D341Med (cell line): ENCODE measurements at places on chromosomes 13 and 19.
A peak's percentile ranks its signal among the peaks of the same experiment; 100 is the strongest.

- DNase-seq: no peak
Observed at GRCh38 chr13:97570442-97570841, 136.5 kb downstream of the RAP2A start.

- no peak for DNase-seq
Observed at GRCh38 chr13:100508996-100509395, 79.6 kb downstream of the GGACT start.

- DNase-seq: no peak
Observed at GRCh38 chr13:77544758-77545338, 9.3 kb downstream of the SCEL start.

- peak; percentile 60 for DNase-seq
Observed at GRCh38 chr19:17718550-17718946, 732 bp upstream of the MAP1S start.

- no peak for DNase-seq
Observed at GRCh38 chr13:84096216-84096615, 213.9 kb upstream of the SLITRK1 start.

DNA sequence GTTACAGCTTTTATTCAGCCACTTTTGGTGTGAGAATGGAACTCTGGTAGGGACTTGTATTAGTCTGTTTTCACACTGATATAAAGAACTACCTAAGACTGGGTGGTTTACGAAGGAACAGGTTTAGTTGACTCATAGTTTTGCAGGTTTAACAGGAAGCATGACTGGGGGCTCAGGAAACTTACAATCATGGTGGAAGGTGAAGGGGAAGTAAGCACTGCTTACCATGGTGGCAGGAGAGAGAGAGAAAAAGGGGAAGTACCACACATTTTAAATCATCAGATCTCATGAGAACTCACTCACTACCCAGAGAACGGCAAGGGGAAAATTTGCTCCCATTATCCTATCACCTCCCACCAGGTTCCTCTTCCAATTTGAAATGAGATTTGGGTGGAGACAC, 942.2 kb downstream of the PCDH17 start:
- no peak for DNase-seq

GRCh38 chr19:2600914-2601870, 101.3 kb downstream of the GNG7 start:
- DNase-seq: no peak

- no peak for DNase-seq
Observed at GRCh38 chr13:99717959-99718674, 216.8 kb downstream of the TM9SF2 start.

GRCh38 chr13:34076943-34077703, 259.2 kb downstream of the RFC3 start:
- peak; percentile 24 for DNase-seq

- no peak for DNase-seq
Observed at GRCh38 chr19:3608079-3608641, 1.5 kb upstream of the TBXA2R start.

- DNase-seq: peak; percentile 57
Observed at GRCh38 chr19:14366529-14366928, 14.7 kb upstream of the ADGRE5 start.

DNA sequence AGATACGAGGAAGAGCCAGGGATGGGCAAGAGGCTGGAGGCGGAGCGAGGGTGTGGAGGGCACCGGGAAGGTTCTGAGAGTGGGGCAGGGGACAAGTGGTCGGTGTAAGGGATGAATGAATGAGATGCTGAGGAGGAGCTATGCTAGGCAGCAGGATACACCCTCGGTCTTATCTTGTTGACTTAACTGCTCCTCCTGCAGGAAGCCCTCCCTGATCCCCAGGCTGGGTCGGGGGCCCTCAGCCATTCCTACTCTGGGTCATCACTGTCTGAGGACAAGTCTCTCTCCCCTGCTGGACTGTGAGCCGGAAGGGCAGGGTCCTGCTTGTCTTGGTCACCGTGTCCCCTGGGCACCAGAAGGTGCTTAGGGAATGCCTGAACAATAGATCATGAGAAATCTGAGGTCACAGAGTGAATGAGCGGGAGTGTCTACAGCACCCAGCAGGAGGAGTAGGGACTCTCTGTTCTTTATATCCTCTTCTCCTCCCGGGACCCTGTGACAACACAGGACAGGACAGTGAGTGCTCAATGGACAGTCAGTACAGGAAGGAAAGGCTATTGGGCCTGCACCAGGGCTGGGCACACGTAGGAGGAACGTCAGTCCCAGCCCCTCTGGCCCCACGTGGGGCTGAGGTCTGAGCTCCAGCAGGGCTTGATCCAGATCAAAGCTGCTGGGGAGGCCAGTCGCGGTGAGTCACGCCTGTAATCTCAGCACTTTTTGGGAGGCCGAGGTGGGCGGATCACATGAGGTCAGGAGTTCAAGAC, 6.5 kb downstream of the NKPD1 start:
- DNase-seq: no peak

DNA sequence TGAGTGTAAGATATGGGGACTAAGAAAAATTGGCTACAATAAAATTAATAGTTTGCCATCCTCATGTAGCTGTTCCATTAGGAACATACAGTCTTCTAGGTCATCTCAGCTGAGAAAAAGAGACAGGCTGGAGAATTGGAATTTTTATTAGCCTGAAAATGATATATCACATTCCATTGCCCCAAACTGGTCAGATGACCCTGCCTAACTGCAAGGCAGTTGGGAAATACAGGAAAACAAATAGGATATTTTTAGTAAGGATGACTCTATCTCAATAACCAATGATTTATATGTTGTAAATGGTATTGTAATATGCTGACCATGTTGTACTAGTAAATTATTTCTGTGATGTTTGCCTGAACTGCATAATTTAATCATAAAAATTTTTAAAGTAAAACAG, 673.8 kb downstream of the PCDH9 start:
- DNase-seq: no peak

- no peak for DNase-seq
Observed at GRCh38 chr13:47632311-47632710, 368.8 kb downstream of the SUCLA2 start.

- no peak for DNase-seq
Observed at GRCh38 chr13:113729187-113730019, 29.6 kb upstream of the TMEM255B start.

DNA sequence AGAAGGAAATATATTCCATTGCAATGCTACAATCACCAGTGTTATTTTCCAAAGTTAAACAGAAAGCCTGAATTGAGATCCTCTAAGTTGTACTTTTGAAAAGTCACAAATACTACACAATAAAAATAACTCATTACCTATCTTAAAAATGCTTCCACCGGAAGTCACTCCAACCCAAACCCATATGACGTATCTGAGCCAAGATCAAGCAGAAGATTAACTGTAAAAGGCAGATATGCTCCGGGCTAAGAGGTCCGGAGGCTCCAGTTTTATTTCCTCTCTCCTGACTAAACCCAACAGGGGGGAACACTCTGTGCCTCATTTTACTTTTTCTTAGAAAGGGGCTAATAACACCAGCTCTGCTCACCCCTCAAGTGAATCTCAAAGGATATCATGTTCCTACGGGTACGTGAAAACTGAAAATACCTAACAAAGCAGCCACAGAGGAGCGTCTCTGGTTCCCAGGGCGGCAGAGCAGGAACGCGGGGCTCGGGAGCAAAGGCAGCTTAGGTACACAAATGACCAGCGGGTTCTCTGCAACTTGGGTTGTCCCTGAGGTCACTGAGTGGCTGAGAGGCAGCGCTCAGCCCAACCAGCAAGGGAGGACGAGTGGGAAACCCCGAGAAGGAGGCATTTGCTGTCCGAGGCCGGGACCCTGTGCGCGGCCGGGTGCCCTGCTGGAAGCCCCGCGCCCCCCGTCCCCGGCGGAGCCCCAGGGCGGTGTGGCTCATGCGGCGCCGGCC, 750 bp downstream of the RAB20 start:
- peak; percentile 48 for DNase-seq

- no peak for DNase-seq
Observed at GRCh38 chr19:5083547-5083965, 114.6 kb downstream of the KDM4B start.

DNA sequence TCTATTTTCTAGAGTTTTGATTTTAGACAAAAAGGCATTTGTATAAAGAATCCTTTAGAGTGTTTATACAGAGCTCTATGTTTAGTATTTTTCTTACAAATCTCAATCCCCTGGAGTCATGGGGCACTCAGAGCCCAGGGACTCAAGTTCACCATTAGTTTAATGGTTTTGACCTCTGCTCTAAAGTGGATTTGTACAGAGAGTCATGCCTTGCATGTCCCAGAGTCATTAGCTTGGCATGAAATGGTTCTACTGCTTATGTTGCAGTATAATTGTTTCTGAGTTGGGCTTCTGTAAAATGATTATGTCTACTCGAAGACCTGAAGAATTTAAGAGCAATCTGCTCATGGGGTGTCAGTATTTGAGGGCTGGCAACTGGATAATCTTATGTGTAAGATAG, 406.2 kb downstream of the DLEU7 start:
- DNase-seq: no peak

- no peak for DNase-seq
Observed at GRCh38 chr19:39544911-39545310, 5.0 kb upstream of the EID2 start.

DNA sequence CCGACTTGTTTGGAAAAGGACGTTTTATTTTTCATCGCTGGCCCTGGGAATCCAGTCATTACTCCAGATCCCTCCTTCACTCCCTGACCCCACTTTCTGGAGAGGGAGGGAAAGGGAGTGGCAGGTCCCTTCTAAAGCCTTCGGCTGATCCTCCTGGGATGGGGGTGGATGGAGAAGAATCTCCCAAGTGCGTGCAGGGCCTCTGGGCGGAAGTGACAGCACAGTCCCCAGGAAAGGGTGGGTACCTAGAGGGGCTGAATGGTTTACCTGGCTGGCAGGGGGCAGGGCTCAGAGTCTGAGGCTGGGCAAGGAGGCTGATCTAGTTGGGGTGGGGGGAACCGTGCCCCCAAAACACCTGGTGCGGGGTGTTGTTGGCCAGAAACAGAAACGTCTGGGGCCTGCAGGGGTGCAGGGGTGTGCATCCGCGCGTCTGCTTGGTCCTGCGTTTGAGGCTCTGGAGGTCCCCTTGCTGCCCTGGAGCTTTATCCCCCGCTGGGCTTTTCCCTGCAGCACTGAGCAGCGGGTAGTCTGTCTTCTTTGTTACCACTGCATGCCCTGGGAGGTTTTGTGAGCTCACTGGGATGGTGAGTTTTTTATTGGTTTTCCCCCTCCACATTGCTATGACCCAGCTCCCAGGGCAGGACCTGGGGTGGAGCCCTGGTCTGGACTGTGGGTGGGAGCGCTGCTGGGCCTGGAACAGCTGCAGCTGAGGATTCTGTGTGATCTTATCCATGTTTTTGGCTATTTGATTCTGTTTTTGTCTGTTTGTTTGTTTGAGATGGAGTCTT, 3.0 kb upstream of the ZNF628 start:
- DNase-seq: no peak

- no peak for DNase-seq
Observed at GRCh38 chr13:75902166-75903104, 266.3 kb downstream of the LMO7 start.

GRCh38 chr19:15248106-15248505, 15.9 kb upstream of the EPHX3 start:
- no peak for DNase-seq

GRCh38 chr13:20814224-20814910, 40.6 kb upstream of the EEF1AKMT1 start:
- DNase-seq: peak; percentile 87

DNA sequence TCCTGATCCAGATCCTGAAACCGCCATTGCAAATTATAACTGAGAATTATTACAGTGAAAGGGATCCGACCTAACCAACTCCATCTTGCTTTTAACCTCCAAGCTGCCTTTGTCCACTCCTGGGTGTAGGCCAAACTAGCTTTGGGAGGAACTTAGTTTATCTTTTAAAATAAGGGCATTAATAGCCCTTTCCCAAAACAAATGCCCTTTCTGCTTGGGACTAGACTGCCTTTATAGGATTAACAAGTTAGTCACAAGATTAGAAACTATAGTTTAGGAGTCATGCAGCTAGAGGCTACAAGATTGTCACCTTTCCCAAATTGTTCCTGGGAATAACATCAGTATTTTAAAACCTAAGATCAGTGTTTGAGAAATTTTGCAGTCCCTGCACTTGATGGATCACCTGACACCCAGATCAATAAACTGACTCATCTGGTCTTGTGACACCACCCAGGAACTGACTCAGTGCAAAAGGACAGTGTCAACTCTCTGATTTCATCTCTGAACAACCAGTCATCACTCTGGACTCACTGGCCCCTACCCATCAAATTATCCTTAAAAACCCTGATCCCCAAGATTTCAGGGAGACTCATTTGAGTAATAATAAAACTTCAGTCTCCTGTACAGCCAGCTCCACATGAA, 4.1 kb upstream of the ZNF841 start:
- DNase-seq: no peak

- DNase-seq: no peak
Observed at GRCh38 chr19:31226151-31226935, 122.9 kb downstream of the TSHZ3 start.

GRCh38 chr13:27354379-27354778, 70.0 kb upstream of the GTF3A start:
- DNase-seq: no peak

DNA sequence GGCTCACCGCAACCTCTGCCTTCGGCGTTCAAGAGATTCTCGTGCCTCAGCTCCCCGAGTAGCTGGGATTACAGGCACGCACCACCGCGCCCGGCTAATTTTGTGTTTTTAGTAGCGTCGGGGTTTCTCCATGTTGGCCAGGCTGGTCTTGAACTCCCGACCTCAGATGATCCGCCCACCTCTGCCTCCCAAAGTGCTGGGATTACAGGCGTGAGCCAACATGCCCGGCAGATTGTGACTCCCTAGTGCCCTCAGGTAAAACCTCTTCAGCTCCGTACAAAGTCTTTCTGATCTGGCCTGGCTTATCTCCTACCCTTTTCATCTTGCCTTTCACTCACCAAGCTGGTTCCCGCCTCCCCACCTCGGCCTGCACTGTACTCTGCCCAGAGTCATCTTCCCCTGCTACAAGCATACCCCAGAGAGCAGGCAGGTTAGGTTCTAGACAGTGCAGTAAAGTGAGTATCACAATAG, 15.0 kb downstream of the BICRA start:
- peak; percentile 43 for DNase-seq

DNA sequence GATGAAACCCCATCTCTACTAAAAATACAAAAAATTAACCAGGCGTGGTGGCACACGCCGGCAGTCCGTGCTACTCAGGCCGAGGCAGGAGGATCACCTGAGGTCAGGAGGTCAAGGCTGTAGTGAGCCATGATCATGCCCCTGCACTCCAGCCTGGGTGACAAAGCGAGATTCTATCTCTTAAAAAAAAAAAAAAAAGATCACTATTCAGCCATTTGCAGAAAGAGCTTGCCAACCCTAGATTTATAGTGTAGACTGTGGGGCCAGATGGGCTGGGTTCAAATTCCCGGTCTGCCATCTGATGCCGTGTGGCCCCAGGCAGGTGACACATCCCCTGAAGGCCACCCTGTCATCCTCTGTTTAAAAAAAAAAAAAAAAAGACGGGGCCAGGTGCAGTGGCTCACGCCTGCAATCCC, 28.9 kb downstream of the SMIM24 start:
- DNase-seq: no peak

DNA sequence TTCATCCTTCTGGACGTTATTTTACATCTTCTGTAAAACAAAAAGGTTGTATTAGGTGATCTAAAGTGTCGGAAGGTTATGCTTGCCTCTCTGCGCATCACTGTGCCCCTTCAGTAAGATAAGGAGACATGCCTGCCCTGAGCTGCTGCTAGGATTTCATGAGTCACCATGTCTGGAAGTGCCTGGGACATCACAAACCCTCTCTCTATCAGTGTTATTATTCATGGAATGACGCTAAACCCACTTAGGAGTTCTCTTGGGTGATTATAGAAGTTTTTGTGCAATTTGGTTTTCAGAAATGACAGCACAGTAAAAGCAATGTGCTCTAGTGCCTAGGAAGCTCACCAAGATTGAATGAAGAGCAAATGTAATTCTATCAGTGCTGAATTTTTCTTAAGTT, 617.7 kb downstream of the DCT start:
- no peak for DNase-seq

GRCh38 chr13:99288089-99288488, 19.1 kb downstream of the GPR183 start:
- DNase-seq: no peak
